ENCODE measurements at places on chromosomes 11 and 22.

DNA sequence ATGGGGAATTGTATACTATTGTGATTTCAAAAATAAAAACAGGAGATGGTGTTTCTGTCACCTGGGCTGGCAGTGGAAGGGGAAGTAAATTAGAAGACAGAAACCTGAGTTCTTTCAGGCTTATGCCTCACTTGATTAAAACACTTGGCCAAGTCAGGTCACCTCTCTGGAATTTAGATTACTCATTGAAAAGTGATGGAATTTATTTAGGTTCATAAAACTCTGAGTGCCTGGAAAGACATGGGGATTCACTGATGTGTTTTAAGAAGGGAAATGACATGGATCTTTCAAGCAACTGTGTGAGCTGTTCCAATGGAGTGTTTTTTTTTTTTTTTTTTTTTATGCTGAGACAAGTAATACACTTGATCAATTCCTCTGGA lies 400.1 kb downstream of the TMEM135 start:
- no peak for DNase-seq

DNA sequence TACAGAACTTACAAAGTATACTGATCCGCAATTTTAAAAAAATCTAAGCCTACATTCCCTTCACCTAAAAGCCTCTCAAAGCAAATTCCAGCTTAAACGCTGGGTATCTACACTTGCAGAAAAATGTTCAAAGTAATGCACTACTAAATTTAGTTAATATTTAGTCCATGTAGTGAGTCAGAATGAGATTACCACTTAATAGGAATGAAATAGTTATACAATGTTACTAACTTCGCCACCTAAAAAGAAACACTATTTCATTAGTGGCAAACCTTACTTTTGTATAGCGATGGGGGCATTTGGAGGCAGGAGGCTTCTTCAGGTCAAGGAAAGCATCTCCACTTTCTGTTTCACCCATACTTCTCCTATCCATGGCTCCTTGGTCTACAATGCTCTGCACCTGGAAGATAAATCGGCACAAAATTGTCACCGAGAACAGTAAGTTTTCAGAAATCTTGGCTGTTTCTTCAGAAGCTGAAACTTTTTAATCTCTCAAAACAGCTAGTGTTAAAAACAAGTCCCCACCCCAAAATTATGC lies 1.2 kb downstream of the EIF4ENIF1 start:
- no peak for DNase-seq

DNA sequence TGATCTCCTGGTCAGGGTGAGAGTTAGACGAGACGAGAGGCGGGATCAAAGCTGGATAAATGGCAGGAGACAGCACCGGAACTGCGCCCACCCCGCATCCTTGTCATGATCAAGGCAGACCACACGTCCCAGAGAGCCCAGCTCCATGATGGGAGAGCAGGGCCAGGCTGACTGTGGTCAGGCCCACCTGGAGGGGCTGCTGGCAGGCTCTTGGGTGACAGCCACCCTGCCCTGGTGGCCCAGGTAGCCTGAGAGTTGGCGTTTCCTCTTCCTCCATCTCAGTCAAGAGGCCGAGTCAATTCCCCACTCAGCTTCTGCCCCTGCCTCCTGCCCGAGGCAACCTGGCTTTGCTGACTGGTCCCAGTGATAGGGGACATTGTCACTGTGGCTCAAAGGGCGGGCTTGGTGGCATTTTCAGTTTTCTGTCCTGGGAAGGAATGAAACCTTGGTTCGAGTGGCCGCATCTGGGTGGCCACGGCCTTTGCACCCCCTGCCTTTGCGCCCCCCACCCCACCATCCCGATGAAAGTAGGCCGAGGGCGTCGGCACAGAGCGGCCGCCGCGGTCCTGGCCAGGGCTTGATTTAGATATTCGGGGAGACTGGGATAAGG lies 60.8 kb upstream of the PPARA start:
- no peak for DNase-seq

GRCh38 chr22:27136596-27136995 lies 479.2 kb downstream of the MIAT start:
- DNase-seq, result no peak

- DNase-seq, result no peak
Measured at GRCh38 chr22:20247010-20247505, 21.1 kb downstream of the RTN4R start.

DNA sequence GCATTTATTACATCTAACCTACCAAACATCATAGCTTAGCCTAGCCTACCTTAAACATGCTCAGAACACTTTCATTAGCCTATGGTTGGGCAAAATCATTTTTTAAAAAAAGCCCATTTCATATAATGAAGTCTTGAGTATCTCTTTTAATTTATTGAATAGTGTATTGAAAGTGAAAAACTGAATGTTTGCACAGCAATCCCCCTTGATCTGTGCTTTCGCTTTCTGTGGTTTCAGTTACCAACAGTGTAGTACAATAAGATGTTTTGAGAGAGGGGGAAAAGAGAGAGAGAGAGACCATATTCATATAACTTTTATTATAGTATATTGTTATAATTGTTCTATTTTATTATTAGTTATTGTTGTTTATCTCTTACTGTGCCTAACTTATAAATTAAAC lies 8.4 kb upstream of the MAP6 start:
- no peak for DNase-seq

Measured in activated CD4-positive, alpha-beta T cell treated with anti-CD3 and anti-CD28 coated beads, Interleukin-2, amount 50 U/mL, for 24 hours (primary cell).